ENCODE measurements at places on chromosomes 7 and 10. TPM values are rescaled to one million over a fixed set of nuclear protein-coding genes. Genes with fewer than 3 reads are reported as not detected.
A peak's percentile ranks its signal among the peaks of the same experiment; 100 is the strongest.

GRCh38 chr7:23020742-23021401 lies 6.9 kb upstream of the HYCC1 start:
- peak; percentile 89 for DNase-seq

TMEM130 gene
- total RNA-seq: not detected

- no peak for DNase-seq
Measured at GRCh38 chr7:114138587-114138986, 219.8 kb upstream of the PPP1R3A start.

GRCh38 chr7:139523199-139523941 lies at the start of gene CLEC2L:
CLEC2L (plus strand) TSS chr7:139523685; CDS start chr7:139523928, 243 bp downstream.
- DNase-seq: peak; percentile 49

GRCh38 chr7:72019436-72019835 lies 392.7 kb downstream of the CALN1 start:
- no peak for DNase-seq

GRCh38 chr7:46613116-46613515 lies 692.0 kb upstream of the IGFBP3 start:
- no peak for DNase-seq

GRCh38 chr10:100866575-100867098 lies 46.1 kb upstream of the SLF2 start:
- DNase-seq: no peak

GRCh38 chr7:103134836-103135554 lies 13.9 kb downstream of the NAPEPLD start:
- DNase-seq: peak; percentile 5

DNA sequence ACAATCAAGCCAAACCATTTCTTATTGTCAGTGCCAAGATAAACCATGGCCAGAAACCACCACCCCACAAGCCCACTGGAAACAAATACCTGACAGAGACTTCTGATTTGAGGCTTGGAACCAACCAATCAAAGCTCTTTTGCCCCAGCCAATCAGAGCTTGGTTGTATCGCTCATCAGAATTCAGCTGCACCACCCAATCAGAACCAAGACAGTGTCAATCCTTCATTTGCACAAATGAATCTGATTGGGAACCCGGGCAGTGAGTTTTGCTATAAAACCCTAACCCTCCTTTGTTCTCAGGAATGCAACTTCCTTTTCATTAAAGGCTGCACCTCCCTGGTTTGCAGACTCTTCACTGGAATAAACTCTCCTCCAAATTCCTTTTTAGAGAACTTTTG lies 87.4 kb downstream of the ELAPOR2 start:
- no peak for DNase-seq

- no peak for DNase-seq
Measured at GRCh38 chr7:45698303-45699014, 124.3 kb downstream of the ADCY1 start.

- peak; percentile 84 for DNase-seq
Measured at GRCh38 chr7:158740657-158741293, 36.2 kb upstream of the NCAPG2 start.

FKBP6 gene
- not detected for total RNA-seq

DNA sequence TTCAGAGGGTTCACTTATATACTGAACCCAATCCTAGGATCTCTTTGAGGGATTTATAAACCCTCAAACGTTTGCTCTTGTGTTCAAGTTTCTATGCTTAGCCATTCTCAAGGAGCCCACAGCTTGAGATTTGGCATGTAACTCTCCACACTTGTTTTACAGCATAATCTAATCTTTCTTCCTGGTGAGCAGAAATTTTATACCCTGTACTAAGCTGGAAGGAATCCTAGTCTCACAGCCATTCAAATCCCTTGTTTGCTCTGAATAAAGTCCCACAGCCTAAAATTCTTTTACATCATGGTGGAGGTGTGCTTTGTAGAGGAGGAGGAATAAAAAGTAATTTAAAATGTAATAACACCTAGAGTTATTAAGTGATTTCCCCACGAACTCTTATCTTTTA lies 5.3 kb upstream of the AGR2 start:
- DNase-seq: no peak

WEE2 gene
- not detected for total RNA-seq

ZMIZ1 gene
- total RNA-seq: 28.4 TPM

NUTM2D gene
- total RNA-seq: 2.3 TPM

All from GM23248 (cell line).